Endothelial cell of umbilical vein (primary cell): ENCODE measurements at places on chromosomes 5 and 9.

GRCh38 chr9:129687391-129687790, 21.9 kb downstream of the PRRX2 start:
- no peak for DNase-seq

GRCh38 chr9:114288193-114289091, 34.5 kb upstream of the ORM1 start:
- DNase-seq, result no peak

GRCh38 chr9:101455656-101456240, 20.2 kb upstream of the ALDOB start:
- DNase-seq, result no peak

- no peak for DNase-seq
These were observed 53.6 kb upstream of the SGCD start for GRCh38 chr5:156273325-156273724.

- no peak for DNase-seq
These were observed 614.7 kb downstream of the CSNK1G3 start for GRCh38 chr5:124126504-124127217.

DNA sequence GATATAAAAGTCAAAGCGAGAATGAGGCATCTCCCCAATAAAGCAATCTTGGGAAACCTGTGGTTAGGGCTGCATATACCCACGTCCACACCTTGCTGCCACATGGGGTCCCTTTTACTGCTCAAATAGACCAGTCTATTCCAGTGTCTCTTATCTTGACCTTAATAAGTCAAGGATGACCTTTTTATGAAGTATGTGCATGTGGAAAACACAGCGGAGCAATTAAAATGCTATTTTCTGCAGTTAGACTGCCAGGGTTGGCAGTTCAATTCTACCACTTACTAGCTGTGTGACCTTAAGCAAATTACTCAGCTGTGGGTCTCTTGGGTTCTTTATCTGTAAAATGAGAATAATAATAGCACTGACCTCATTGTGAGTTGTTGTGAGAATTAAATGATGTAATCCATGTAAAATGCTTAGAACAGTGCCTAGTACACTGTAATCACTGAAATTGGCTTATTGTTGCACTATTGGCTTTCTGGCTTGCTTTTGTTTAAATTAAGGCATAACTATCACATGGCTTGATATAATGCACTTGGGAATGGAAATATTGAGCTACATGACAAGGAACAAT, 67.8 kb upstream of the HSPB3 start:
- no peak for DNase-seq
